A673 (cell line): ENCODE measurements at places on chromosomes 2 and 18.

DNA sequence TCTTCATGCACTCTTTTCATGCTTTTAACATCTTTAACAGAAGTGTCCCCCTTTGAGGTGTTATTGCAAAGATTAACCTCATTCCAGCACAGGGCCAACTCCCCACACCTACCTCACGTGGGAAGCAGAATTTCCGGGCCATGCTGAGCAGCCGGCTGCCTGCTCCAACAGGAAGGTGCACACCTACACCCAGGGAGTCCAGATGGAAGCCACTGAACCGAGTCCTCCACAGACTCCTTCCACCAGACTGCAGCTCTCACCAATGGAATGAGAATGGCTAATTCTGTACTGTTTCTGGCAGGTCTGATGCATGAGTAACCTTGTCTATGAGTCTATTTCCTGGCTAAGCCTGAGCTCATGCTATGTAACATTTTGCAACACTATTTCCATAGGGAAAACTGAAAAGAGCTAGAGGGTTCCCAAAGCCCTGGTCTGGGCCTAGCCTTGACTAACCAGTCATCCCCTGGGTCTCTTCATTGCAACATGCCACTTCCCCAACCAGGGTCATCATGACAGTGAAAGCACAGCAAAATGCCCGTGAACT is 11.0 kb downstream of the ERFE start:
- H3K27me3 ChIP-seq: no peaks in the 10 kb centered on the region
- no peak overlapping the region for H3K4me3 ChIP-seq
- H3K27ac ChIP-seq: peak overlapping the region; percentile 91
- H3K36me3 ChIP-seq: peaks cover 32% of the 10 kb centered on the region

- peaks cover 14% of the 10 kb centered on the region for H3K4me1 ChIP-seq
- no peak overlapping the region for H3K4me3 ChIP-seq
- no peaks in the 10 kb centered on the region for H3K27me3 ChIP-seq
- DNase-seq: no peak
- no peaks in the 10 kb centered on the region for H3K36me3 ChIP-seq
These were observed 24.5 kb upstream of the PPP4R1 start for GRCh38 chr18:9638886-9639285.

DNA sequence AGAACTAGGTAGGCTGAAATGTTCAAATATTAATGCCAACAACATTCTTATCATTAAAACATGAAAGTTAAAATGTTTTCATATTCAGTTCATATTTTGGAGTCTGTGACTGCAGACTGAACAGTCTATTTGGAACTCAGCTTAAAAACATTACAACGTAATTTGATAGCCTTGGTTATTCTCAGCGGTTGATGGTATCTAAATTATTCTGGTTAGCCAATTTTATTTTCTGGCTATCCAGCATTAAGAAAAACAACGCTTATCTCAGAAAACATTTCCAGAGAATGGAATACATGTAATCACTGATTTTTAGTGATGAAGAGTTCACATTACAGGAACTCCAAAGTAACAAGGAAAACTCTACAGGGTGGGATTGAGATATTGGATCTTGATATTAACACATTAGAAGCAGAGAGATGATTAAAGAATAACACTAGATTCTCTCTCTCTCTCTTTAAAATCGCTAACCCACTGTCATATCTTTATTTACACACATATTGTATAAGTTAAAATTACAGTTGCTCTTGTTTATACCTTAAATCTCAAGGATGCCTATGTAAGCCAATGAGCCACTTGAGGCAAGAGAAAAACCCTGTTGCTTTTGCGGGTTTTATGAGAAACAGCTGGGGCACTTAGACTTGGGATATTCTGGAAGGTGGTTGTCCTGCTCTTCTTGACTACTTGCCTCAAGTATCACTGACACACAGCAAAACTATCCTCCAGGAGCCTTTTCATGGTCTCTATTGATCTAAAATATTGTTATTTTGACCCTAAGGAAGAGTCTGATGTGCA is 84.9 kb downstream of the ICOS start:
- H3K27ac ChIP-seq: no peak overlapping the region
- no peaks in the 10 kb centered on the region for H3K36me3 ChIP-seq
- DNase-seq: no peak
- H3K27me3 ChIP-seq: no peaks in the 10 kb centered on the region
- H3K4me3 ChIP-seq: no peak overlapping the region

- no peak for DNase-seq
- no peak overlapping the region for H3K27ac ChIP-seq
- H3K4me1 ChIP-seq: no peaks in the 10 kb centered on the region
- H3K4me3 ChIP-seq: no peak overlapping the region
- peaks cover 28% of the 10 kb centered on the region for H3K27me3 ChIP-seq
- H3K36me3 ChIP-seq: no peaks in the 10 kb centered on the region
These were observed 260.7 kb upstream of the KLHL29 start for GRCh38 chr2:23124214-23124750.

- H3K4me1 ChIP-seq: peaks cover 18% of the 10 kb centered on the region
- H3K27me3 ChIP-seq: no peaks in the 10 kb centered on the region
- no peak overlapping the region for H3K27ac ChIP-seq
- peak overlapping the region; percentile 36 for H3K4me3 ChIP-seq
- peak; percentile 88 for DNase-seq
These were observed 26.6 kb upstream of the NOTO start for GRCh38 chr2:73175663-73176204.

GRCh38 chr2:151632993-151633565 is 101.2 kb downstream of the NEB start:
- peak; percentile 54 for DNase-seq
- H3K36me3 ChIP-seq: no peaks in the 10 kb centered on the region
- peaks cover 15% of the 10 kb centered on the region for H3K4me1 ChIP-seq
- no peak overlapping the region for H3K4me3 ChIP-seq
- no peak overlapping the region for H3K27ac ChIP-seq

- no peaks in the 10 kb centered on the region for H3K36me3 ChIP-seq
- H3K27me3 ChIP-seq: no peaks in the 10 kb centered on the region
- DNase-seq: no peak
- peaks cover 2% of the 10 kb centered on the region for H3K4me1 ChIP-seq
- no peak overlapping the region for H3K27ac ChIP-seq
- H3K4me3 ChIP-seq: no peak overlapping the region
These were observed 8.6 kb upstream of the TEX51 start for GRCh38 chr2:126890136-126890510.

GRCh38 chr2:192534072-192534471 is 339.3 kb upstream of the TMEFF2 start:
- no peak overlapping the region for H3K27ac ChIP-seq
- H3K36me3 ChIP-seq: no peaks in the 10 kb centered on the region
- peaks cover 21% of the 10 kb centered on the region for H3K4me1 ChIP-seq
- no peak overlapping the region for H3K4me3 ChIP-seq
- DNase-seq: no peak
- no peaks in the 10 kb centered on the region for H3K27me3 ChIP-seq

- peaks cover 30% of the 10 kb centered on the region for H3K4me1 ChIP-seq
- no peaks in the 10 kb centered on the region for H3K27me3 ChIP-seq
- no peaks in the 10 kb centered on the region for H3K36me3 ChIP-seq
- no peak overlapping the region for H3K4me3 ChIP-seq
- peak overlapping the region; percentile 18 for H3K27ac ChIP-seq
These were observed 9.5 kb downstream of the HK2 start for GRCh38 chr2:74843433-74843832.

GRCh38 chr2:112488201-112488600 is 6.2 kb downstream of the TTL start:
- no peak overlapping the region for H3K27ac ChIP-seq
- H3K27me3 ChIP-seq: no peaks in the 10 kb centered on the region
- H3K4me1 ChIP-seq: peaks cover 12% of the 10 kb centered on the region
